Stimulated activated CD8-positive, alpha-beta memory T cell treated with anti-CD3 and anti-CD28 coated beads, Interleukin-15, amount 100 ng/mL, for 4 hours (primary cell): ENCODE measurements at places on chromosomes 6 and 20.

- no peak for DNase-seq
Observed at GRCh38 chr6:25959890-25960536, 2.6 kb upstream of the TRIM38 start.

DNA sequence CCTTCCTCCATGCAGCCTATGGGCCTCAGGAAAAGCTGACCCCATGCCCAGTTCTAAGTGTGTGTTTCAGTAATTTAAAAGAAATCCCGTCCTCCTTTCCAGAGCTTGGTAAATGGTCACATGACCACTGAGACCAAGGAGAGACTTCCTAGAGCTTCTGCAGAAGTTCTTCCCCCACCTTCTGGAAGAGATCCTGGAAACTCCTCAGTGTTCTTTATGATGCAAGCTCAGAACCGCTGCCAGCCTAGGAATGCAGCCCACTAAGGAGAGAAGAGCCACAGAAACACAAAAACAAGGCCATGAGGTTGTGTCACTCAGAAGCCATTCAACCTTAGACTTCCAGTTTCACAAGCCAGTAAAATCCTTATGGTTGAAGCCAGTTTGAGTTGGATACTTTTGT lies 348.4 kb downstream of the TPBG start:
- no peak for DNase-seq

DNA sequence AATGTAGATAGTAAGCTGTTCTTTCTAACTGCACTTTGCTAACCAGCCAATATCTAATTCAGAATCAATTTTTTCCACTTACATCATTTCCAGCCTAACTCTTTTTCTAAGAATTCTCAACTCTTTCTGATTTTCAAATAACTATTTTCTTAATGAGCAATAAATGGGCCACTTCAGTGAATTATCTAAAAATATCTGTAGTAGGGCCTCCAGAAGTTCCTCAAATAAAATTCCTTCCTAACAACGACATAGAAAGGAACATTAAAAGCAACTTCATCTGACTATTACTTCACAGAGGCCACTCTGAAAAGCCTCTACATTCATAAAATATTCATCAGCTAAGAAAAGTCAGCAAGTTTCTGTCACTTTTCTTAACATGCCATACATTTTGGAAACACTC lies 4.8 kb downstream of the COL12A1 start:
- DNase-seq: no peak

- DNase-seq: no peak
Observed at GRCh38 chr6:34056305-34057108, 89.4 kb downstream of the GRM4 start.

DNA sequence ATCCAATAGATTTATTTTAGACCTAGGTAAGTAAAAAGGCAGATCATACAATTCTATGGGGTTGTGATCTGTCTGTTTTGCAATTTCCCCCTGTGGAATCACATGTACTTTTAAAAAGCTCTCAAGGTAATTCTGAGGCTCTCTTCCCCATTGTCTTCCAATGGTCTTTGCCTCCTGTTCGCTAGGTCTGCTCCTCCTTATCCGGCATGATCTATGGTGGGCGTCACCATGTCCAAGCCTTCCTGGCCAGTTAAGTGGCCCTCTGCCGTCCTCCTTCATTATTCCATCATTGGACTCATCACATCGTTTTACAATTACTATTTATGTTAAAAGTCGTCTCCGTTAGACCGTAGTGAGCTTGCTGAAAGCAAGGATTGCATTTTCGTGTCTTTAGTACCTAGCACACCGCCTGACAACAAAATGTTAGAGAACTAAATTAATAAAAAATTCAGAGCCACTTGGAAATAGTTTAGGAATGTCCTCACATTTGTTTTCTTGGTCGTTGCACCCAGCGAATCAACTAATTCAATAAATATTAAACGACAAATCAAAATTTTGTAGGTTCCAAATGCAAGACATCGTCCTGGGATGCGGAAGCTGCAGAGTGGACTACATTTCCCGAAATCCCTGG lies 2.2 kb upstream of the STXBP5 start:
- DNase-seq: no peak

DNA sequence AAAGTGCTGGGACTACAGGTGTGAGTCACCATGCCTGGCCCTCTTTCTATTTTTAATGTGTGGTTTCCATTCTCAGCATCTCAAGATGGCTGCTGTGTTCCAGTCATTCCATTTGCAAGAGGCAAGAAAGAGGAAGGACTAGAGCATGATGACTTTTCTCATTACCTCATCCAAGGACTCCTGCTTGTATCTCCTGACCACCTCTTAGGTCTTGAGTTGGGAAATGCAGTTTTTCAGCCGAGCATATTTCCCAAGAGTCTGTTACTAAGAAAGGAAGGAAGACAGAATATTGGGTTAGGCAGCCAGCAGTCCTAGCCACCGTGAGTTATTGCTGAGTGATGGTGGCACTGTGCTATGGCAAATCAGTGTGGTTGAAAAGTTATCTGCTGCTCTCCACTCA lies 108.4 kb upstream of the INSM1 start:
- no peak for DNase-seq

DNA sequence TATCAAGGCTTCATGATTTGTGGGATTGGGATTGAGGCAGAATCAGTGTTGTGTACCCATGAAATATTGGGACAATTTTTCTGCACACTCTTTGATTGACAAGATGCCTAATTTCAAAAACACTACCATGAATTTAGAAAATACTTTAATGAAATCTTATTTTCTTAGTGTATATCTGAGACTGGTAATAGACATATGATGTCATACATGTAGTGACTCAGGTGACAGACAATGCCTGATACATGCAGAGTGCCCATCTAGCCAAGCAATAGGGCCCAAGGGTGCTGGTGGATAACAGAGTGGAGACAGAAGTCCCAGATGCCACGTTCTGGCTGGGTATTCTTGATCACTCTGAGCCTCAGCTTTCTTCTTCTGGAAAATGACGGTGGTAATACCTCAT lies 279.6 kb upstream of the ARID1B start:
- no peak for DNase-seq

DNA sequence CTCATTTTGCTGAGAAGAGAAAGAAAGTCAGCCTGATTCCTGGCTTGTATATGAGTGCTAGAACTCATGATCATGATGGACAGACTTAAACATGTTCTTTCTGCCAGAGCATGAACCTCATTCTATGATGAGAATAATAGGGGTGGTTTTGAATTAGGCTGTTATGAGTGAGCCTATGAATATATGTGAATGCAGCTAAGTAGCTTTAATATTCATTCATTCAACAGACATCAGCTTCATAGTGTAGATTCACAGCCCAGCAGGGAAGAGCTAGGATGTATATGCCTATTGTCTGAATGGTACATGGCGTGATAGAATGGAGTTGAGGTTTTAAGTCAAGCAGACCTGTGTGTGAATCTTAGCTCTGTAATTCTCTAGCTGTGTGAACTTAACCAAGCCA lies 573.2 kb downstream of the DHX35 start:
- DNase-seq: no peak

DNA sequence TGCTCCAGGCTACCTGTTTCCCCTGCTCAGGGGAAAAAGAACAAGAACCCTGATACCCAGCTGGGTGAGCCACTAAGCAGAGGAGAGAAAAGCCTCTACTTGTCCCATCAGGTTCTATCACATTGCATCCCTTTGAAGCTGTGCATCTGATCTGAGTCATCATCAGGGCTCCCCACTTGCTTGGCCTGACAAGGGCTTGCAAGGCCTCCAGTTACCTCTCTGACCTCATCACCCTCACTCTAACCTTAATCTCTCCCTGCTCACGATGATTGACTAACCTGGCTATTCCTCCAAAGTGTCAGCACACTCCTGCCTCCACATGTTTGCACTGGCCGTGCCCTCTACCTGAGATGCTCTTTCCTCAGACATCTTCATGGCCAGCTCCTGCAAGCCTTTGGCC lies 309.5 kb upstream of the CHD6 start:
- DNase-seq: no peak

DNA sequence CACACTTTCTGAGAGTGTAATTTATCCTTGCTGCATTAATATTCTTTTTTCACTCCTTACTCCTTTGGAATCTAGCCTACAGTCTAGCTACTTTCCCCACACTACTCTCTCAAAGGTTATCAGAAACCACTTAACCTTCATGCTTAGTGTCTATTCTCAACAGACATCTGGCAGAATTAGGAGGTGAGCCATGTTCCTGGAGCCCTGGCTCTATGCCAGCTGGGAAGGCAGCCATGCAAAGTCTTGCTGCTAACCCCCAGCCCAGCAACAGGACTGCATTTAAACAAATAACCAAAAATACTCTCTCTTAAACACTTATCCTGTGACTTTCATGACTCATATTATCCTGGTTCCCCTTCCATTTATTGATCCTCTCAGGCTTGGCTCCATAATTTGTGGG lies 260.2 kb downstream of the BCKDHB start:
- DNase-seq: no peak

DNA sequence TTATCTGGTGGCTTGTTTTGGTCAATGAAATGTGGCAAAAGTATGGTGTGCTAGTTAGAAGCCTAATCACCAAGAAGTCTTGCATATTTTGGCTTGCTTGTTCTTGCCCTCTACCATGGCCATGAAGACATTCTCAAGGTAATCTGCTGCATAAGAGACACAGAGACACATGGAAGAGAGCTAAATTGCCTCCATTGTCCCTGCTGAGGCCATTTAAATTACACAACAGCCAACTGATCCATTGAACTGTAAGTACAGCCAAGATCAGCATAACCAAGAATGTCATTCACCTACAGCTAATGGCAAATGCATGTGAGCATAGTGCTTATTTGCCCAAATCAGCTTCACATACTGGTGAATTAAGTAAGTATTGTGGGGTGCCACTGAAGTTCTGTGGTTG lies 603.8 kb downstream of the FRK start:
- DNase-seq: no peak

DNA sequence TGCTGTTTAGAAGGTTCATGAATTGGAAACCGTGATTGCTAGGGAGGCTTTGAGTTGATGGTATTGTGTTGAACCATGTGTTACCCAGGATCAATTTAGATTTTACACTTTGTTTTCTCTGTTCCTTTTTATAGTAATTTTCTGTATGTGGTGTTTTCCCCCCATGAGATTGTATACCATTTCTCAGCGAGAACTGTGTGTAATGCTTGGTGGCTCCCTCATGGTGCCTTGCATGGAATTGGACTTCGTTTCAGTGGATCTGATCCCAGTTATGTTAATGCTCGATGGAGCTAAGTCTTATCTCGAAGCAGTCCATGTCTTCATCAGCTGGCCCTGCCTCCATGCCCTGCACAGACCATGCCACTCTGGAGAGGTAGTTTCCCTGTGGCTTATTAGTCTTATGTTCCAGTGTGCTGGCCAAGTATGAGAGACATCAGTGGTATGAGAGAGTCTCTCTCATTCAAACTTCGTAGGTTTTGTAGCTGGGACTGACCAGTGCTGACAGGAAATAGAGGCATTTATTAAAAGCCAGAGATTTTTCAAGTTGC lies 18.7 kb downstream of the PTPN1 start:
- no peak for DNase-seq
